OCI-LY7 (cell line): ENCODE measurements at places on chromosomes 13 and 19.

DNA sequence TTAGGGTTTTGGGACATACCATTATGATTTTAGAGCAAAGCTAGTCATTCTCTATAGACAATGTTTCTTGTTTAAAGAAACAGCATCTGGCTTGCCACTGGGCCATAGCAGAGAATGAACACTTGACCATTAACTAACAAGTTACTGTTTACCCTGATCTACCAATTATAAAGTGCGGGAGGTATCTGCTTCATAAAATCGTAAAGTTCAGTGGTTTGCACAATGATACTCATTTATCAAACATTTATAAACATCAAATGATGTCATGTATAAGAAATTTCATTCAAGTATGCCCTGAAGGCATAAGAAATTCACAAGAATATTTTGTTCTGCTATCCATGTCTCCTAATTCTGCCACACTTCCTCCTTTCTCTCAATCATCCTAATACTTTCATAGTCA, 139.2 kb downstream of the PCDH20 start:
- DNase-seq, result no peak

DNA sequence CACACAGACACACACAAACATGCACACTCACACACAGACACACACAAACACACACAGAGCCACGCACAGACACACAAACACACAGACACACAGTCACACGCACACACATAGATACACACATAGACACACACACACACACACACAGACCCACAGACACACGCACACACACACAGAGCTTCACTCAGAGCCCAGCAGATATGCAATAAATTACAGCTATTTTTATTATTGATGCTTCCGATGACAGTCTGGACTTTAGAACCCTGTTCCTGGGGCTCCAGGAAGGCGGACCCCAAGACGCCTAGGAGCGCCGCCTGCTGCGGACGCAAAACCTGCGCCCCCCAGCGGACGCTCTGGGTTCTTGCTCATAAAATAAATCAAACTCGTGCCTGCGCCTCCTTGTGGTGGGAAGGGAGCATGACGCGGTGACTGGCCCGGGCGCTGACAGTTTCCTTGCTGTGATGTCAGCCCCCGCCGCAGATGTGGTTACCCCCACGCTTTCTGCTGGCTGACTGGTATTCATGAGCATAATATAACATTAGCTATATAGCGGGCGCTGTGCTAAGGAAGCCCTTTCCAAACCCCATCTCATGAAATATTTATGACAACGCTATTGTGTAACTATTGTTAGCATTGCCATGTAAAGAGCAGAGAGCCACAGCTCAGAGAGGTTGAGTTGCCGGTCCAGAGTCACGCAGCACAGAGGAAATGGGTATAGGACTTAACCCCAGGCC, 64.4 kb upstream of the TM9SF2 start:
- peak; percentile 82 for DNase-seq

GRCh38 chr19:44607049-44607448, 6.3 kb upstream of the IGSF23 start:
- no peak for DNase-seq

GRCh38 chr19:49599378-49600295, 8.7 kb downstream of the PRR12 start:
- no peak for DNase-seq
